GM13976 (cell line): ENCODE measurements at places on chromosomes 7 and 10.
A peak's percentile ranks its signal among the peaks of the same experiment; 100 is the strongest.

- DNase-seq = no peak
These were observed 76.1 kb downstream of the LRRC4 start for GRCh38 chr7:127955051-127955531.

- no peak for DNase-seq
These were observed 45.8 kb downstream of the CNNM1 start for GRCh38 chr10:99374972-99375371.

- no peak for DNase-seq
These were observed 13.0 kb downstream of the OR9A2 start for GRCh38 chr7:143013893-143014292.

GRCh38 chr10:65861249-65861648 lies 1064.6 kb upstream of the LRRTM3 start:
- no peak for DNase-seq

DNA sequence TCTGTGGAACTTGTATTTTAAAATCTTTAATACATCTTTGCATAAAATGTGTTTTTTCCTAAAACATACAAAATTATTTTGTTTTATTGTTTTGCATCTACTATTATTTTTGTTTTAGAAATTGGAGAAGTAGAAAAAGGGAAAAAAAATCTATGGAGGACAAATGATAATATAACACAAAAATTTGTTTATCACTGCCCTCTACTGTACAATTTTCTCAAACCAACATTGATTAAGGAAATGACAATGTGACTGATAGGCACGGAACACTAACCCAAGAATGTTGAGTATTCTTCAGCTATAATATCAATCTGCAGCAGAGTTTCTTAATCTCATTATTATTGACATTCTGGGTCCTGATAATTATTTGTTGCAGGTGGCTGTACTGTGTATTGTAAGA lies 9.5 kb upstream of the ING3 start:
- DNase-seq = no peak

DNA sequence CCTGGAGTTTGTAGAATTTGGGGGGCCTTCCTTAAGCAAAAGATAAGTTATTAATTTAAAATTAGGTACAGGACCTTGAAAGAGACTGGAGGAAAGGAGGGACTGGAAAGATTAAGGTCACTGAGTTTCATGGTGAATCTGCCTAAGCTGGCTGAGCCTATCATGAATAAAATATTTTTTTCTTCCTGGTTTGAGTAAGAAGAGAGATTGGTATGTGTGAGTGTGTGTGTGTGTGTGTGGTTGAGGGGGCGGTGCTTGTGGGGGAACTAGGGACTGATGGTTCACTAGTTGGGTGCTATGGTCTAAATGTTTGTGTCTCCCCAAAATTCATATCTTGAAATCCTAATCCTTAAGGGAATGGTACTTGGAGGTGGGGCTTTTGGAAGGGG lies 142.5 kb upstream of the PRKCQ start:
- no peak for DNase-seq

DNA sequence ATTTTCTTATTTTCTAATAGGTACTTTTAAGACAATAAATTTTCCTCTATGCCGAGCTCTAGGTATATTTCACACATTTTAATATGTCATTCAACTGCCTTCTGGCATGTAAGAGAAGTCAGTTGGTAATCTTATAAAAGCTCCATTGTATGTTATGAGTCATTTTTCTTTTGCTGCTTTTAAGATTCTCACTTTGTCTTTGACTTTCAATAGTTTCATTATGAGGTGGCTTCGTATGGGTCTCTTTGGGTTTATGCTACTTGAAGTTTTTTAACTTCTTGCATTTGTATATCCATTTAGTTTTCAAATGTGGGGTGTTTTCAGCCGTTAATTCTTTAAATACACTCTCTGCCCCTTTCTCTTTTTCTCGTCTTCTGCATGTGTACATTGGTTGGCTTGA lies 80.5 kb downstream of the ABCA13 start:
- peak; percentile 38 for DNase-seq

GRCh38 chr7:36054637-36055036 lies 98.4 kb upstream of the EEPD1 start:
- DNase-seq = no peak

- no peak for DNase-seq
These were observed 7.4 kb downstream of the YWHAG start for GRCh38 chr7:76351372-76351771.

- no peak for DNase-seq
These were observed 44.6 kb downstream of the FGFR2 start for GRCh38 chr10:121553511-121554264.

DNA sequence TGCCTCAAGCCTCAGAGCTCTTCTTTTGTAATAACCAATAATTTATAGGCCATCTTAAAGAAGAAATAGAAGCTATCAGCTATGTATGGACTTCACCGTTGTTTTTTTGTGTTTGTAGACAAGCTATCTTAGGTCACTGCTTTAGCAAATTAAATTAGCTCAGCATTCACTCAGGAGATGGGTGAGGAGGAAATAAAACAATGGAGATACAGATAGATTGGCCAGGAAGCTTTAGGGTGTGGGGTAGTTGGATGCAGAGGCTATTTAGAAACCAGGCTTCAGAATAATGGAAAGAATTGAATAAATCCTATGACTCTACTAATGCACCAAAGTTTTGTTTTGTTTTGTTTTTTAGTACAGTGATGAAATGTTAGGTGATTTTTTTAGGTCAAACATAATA lies 66.1 kb downstream of the MDFIC start:
- DNase-seq = no peak

- DNase-seq = no peak
These were observed 128.0 kb downstream of the GLI3 start for GRCh38 chr7:42108803-42109528.

DNA sequence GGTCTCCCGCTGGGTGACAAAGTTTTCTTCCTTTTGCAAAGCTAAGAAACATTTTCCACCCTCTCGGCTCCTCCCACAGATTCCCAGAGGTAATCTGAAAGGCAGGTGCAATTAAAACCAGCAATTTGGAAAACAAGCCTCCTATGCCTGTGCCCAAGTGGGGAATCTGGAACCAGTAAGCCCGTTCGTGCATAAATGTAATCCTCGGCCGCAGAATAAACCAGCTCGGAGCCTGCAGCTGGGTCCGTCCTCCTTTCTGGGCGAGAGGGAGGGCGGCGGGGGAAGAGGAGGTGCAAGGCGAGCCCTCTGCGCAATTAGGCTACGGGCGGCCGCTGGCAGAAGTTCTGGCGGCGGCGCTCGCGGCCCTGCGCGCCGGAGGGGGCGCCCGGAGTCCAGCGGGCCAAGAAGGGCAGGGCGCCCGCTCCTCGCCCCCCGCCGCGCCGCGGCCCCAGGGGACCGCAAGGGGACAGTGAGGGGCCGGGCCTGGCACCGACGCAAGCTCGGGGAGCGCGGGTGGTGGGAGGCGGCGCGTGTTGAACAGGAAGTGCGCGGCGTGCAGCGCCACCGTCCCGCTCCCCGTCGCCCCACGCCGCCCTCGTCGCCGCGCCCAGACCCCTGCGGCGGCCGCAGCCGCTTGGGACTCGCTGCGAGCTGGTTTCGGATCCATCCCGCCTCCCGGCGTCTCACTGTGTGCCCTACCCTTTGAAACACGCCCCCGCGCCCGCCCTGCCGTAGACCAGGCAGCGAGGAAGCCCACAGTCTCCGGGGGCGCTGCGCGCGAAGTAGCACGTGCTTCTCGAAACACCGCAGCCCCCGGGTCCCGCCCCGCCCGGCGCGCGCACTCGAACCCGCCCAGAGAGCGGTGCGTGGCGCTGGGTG lies at the start of gene PRKAG2:
PRKAG2 (minus strand) TSS at position 217 of the 879 bp plus-strand sequence. CDS start 495 bp downstream, outside the sequence.
- peak; percentile 82 for DNase-seq

GRCh38 chr7:73423519-73424488 lies 9.8 kb upstream of the FZD9 start:
- DNase-seq = peak; percentile 75

DNA sequence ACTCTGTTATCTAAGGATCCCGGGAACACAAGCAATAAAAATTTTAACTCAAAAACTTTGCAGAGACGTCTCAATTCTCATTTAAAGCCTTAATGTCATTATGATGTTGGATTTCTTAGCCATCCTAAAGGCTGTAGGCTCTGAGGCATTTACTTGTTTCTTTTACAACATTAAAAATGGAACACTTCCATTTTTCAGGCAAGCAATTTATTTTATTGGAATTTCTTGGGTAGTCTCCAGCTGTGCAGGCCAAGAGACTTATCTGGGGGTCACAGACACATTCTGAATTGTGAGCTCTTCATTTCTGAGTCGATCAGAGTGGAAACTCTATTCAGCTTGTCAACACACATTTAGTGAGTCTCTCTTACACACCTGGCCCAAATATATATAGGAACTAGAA lies 48.0 kb upstream of the KIF5B start:
- DNase-seq = no peak

- no peak for DNase-seq
These were observed 11.8 kb downstream of the TOMM7 start for GRCh38 chr7:22810843-22811242.

DNA sequence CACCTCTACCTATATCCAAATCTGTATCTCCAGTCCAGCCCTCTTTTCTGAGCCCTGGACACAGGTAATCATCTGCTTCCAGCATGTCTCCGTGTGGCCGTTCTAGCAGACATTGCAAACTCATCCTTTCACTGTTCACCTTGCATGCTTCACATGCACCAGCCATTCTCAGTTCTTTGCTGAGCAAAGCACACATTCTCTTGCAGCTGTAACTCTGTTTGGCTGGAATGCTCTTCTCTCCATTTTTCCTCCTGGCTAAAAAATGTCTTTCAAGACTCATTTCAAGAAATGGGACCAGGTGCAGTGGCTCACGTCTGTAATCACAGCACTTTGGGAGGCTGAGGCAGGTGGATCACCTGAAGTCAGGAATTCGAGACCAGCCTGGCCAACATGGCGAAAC lies 40.3 kb upstream of the NRF1 start:
- no peak for DNase-seq

DNA sequence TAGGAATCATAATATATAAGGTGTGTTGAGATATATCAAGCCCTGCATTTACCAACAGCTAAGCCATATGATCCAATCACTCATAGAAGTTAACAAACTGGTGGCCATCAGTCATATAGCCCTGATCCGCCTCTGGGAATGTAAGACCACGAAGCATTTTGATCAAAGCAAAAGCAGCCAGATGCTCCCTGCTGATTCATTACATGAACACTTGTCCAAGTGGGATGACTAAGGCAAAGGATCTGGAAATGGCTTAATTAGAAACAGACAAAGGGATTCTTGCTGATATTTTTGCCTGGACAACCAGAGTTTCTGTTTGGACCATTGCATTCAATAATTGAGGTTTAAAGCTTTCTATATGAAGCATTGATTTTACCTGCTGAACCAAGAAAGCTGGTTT lies 535.5 kb downstream of the GPAM start:
- DNase-seq = no peak

DNA sequence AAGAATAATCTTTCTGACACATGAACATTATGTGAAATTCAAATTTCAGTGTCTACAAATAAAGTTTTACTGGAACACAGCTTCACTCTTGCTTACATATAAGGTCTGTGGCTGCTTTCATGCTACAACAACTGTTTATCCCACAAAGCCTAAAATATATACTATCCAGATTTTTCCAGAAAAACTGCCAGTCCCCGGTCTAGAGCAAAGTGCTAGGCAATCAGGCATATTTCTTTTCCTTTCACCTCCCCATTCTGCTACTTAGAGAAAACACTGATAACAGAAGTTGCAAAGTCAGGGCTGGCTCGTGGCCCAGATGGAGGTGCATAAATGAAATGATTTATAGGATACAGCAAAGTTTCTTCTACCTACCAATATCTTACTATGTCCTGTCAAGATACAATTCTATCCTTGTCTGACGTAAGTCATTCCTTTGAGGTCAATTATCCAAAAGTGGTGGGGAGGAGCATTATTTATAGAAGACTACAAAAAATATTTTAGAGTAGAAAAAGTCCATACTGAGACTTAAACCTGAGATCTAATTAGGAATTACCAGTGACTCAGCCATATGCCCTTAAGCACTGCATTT lies 384.1 kb downstream of the NXPH1 start:
- no peak for DNase-seq

DNA sequence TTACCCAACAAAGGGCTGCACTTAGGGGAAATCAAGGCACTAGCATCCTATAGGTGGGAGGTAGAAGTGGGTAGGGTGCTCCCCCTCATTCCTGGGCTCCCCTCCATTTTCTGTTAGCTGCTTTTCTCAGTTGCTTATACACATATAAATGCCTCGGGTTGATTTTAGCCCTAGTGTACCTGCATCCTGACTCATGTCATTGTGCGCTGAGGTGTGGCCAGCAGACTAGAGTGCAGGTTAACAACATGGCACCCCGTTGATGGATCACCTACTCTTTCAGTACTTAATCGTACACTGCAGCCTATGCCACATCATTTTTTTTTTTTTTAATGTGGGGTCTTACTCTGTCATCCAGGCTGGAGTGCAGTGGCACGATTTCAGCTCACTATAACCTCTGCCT lies 144.0 kb upstream of the ITGB1 start:
- DNase-seq = no peak

DNA sequence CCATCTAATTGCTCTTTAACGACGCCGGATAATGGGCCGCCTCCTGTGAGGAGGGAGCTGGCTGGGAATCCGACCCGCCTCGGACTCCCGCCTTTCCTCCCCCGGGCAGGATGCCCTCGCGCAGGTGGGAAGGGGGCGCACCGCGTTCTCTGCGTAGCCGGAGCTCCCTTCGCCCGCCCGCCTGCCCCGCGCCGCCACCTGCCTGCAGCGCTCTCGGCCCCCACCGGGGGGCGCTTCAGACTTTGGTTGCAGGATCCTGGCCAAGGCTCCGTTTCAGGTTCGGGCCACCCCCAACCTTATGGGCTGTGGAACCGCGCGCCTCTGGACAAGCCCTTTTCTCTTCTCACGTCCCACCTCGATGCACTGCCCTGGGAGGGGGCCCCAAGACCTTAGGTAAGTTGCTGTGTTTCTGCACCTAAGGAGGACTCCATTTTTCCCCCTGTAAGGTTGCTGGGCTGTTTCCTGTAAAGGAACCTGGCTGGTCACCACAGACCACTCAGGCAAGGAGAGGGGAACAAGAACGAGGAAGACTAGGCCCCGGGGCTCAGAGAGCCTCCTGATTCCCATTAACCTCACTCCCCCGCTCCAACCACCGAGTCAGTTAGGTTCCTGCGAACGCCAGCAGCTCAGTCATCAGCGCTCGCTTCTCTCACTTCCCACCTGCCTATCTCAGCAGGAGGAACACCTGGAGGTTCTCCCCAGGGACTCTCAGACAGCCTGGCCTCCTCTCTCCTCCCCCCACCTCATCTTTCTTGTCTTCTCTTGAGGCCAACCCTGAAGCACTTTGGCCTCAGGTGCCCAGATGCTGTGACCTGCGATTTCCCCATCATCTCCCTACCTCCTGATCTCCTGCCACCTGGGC lies 11.3 kb upstream of the KAZALD1 start:
- DNase-seq = peak; percentile 87

DNA sequence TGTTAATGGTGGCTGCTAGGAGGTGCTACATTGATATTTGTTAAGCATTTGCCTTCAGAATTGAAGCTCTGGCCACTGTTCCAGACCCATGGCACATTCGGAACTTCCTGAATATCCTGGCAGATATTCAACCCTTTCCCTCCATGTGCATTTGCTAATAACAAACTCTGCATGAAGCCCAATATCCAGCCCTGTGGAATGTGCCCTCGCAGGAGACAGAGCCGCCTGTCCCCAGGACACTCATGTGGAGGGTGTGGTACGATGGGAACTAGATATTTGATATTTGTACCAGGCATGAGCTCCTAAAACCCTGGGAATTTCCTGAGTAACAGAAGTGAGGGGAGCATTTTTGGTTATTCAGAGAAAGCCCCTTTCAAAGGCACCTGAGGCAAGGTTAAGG lies 21.6 kb upstream of the ARHGAP22 start:
- DNase-seq = no peak

- no peak for DNase-seq
These were observed 15.2 kb downstream of the SLC29A3 start for GRCh38 chr10:71334221-71334791.
